ENCODE measurements at places on chromosomes 12 and 14.

DNA sequence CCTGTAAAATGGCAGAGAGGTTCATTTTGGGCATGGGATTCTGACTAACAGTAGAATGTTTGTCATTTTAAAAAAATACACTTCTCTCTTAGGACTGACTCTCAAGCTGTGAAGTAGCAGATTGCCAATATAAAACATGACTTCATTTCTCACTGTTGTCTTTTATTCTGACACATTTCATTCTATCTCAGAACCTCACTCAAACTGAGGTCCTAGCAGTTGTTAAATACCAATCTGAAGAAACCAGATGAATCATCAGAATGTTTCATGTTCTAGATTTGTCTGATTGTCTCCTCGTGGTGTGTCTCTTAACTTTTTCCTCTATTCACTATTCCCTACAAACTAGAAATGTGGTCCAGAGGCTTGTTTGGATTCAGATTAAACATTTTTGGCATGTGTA, 276.5 kb upstream of the NPAS3 start:
- DNase-seq = peak; percentile 41

GRCh38 chr12:49051777-49052438, 8.7 kb downstream of the KMT2D start:
- no peak for DNase-seq

DNA sequence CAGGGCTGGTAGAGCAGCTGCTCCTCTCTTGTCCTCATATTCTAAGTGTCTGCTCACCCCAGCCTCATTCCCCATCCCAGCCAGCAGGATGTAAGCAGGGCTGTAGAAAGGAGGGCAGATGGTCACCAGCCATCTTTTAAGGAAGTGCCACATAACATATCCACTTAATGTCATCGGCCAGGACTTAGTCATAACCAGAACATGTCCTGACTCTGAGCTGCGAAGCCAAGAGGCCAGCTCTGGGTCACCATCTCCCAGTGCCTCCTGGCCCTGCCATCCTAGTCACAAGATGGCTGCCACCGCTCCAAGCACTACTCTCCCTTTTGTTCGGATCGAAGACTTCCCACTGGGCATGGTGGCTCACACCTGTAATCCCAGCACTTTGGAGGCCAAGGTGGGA, 123.9 kb downstream of the PLXNC1 start:
- peak; percentile 53 for DNase-seq

DNA sequence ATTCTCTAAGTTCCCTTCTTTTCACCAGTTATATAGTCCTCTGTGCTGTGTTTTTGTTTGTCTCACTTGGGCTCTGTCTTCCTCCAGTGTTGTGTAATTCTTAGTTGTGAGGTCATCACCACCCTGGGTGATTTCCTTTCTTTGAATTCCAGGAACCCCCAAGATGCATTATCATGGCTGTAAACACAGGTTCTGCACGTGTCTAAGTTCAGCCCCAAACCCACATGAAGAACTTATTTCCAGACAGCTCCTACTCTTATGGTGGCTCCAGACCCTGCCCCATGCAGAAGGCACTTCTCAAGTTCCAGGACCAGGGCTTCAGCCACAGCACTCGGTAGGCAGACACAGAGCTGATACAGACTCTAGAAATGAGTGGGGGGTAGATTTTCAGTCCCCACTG, 560.5 kb downstream of the BCL11B start:
- no peak for DNase-seq

DNA sequence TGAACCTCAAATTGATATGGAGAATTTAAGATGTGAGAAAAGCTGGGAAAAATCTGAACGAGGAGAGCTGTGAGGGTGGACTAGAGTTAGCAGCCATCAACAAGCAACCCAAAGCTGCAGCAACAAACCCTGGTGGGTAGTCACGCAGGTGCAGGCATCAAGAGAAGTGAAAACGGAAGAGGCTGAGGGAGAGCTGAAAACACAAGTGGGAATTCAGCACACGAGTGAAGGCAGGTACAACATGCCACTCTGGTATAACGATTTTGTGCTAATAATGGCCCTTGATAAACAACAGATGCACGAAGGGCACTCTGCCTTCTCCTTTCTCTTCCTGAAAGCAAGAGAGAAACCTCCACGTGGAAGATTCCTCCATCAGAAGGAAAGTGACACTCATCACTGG, 11.5 kb downstream of the TCL1B start:
- no peak for DNase-seq

GRCh38 chr12:110717037-110717436, 25.7 kb downstream of the PPP1CC start:
- no peak for DNase-seq

Measured in suppressor macrophage treated with lipopolysaccharide for 1 hour (primary cell).